BJ (cell line): ENCODE measurements at places on chromosomes 12 and 14.

DNA sequence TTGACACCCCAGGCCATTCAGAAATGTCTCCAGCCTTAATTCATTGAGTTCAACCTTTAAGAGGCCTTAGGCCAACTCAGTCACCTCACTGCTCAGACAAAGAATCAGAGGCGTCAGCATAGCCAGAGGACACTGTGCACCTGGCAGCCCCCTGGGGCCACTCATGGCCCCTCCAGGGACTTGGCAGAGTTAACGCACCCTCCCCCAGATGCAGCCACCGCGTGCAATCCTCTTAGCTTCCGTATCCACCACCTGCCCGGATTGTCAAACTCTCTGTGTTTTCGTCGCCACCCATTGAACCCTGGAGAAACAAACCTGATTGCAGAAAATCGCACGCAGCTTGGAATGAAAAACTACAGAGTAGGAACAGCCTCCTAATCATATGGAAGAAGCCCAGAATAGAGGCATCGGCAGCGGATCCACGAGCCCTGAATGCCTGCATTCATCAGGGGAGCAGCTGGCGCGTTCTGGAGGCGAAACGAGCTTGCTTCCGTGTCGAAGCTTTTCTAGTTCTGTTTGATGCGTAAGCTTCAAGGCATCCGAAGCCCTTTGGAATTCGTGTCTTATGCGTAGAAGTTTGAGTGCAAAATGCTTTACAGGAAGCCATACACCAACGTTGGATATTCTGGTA, 22.4 kb downstream of the BRI3BP start:
- no peak for DNase-seq

DNA sequence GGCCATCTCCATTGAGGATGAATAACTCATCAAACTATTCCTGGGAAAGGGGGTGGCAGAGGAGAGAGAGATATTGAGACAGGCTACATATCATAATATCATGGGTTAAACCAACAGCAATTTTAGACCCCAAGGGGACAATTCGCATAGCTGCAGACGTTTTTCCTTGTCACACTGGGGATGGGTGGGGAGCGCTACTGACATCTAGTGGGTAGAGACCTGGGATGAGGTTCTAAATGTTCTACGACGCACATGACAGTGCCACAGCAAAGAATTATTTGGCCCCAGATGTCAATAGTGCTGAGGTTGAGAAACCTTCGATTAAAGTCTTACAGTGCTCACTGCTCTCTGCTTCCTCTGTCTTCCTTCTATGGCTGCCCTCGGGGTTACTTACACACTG, 425.6 kb downstream of the NRXN3 start:
- DNase-seq, result no peak

DNA sequence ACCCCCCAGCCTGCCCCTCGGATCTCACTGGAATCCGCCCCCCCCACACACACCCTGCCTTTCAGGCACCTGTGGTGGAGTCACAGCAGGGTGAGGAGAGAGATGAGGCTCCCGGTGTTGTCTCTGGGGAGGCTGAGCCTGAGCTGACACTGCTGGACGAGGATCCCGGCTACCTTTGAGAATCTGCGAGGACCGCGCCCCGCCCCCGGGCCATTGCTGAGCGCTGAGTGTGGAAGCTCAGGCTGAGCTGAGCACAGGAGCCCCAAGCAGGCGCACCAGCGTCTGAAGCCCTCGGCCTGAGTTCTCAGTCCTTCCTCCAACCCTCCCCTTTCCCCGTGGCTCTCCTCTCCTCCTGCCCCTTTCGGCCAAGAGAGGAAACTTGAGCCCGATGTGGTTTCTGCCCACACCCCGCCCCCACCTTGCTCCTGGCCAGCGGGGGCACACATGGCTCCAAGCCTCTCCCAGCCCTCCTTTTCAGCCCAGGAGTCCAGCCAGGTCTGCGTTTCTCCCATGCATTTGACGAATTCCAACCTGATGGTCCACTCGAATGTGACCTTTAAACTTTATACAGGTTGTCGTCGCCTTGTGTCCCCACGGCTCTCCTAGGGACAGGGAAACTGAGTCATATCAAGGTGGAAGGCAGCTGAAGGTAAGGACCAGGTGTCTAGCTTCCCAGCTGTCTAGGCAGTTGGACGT, at the start of gene NFE2:
Gene NFE2 (minus strand): TSS at position 284 of the 696 bp plus-strand sequence. CDS start 5,767 bp downstream, outside the sequence.
- DNase-seq, result no peak

- no peak for DNase-seq
Observed at GRCh38 chr12:14696265-14696741, at the start of gene GUCY2C. GUCY2C (minus strand) TSS chr12:14696599; CDS start chr12:14696448, 151 bp downstream.

GRCh38 chr14:77123381-77124325, 17.9 kb downstream of the ZDHHC22 start:
- DNase-seq, result no peak

DNA sequence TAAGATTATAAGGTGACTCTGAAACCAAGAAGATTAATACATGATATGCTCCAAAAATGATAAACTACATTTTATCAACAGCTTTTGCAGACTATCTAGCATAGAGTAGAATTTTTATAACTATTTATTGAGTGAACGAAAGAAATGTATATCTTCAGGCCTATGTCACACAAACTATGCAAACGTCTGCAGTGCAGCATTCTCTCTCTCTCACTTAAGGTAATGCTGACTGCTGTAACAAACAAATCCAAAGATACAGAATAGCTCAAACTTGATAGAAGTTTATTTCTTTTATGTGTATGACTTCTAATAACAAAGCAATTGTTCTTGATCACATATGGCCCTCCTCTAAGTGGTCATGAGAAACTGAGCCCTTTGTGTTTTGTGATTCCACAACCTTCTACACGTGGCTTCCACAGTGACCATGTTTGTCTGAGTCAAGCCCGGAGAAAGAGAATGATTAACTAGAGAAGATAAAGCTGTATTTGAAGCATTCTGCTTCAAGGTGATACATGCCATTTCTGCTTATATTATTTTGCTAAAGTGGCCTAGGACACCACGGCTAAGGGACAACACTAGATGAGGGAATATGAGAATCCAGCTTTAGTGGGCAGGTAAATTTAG, 1352.7 kb upstream of the TMEM132C start:
- no peak for DNase-seq

DNA sequence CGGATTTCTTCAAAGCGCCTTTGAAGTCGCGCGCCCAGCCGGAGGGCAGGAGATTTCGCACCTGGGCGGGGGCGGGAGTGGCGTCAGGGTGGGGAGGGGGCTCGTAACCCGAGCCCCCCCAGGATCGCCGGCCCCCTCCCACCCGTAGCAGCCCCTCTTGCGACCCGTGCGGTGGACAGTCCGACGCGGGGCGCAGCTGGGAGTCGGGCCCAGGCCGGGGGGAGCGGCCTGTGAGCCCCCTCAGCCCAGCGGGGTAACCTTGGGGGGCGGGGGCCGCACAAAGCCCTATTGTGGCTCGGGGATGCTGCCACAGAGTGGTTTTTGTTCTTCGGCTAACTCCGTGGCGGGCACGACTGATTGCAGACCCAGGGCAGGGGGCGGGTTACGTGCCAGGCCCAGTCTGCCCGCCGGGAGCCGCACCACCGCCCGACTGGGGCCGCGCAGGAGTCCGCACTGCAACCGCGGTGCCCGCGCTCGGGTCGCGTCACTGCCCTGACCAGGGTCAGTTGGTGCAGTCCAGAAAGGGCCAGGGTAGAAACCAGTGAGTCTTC, 4.2 kb upstream of the AAAS start:
- no peak for DNase-seq

- no peak for DNase-seq
Observed at GRCh38 chr12:107560165-107560898, 125.3 kb upstream of the PWP1 start.

- DNase-seq, result no peak
Observed at GRCh38 chr12:1936406-1937320, 18.2 kb upstream of the CACNA2D4 start.
